ENCODE measurements at places on chromosomes 4 and X.

DNA sequence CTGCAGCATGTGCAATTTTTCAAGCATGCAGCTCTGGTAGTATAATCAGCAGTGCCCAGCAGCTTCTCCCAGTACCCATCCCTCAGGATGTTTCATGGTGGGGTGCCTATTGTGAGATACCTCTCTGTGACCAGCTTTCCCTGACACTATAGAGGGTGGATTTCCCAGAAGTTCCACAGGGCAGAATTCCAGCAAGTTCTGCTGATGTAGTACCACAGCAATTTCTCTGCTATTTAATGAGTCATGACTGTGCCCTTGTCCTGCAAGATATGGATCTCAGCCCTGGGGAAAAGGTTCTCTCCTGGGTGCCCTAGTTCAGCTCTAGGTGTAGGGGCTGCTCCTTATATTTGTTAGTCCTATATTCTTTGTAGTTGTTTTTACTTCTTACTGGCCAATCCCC is 174.8 kb downstream of the ENOX2 start:
- DNase-seq = no peak

- no peak for DNase-seq
These were observed 81.1 kb upstream of the CT45A1 start for GRCh38 chrX:135632353-135632752.

- DNase-seq = no peak
These were observed 37.3 kb downstream of the RRAGB start for GRCh38 chrX:55754861-55755294.

DNA sequence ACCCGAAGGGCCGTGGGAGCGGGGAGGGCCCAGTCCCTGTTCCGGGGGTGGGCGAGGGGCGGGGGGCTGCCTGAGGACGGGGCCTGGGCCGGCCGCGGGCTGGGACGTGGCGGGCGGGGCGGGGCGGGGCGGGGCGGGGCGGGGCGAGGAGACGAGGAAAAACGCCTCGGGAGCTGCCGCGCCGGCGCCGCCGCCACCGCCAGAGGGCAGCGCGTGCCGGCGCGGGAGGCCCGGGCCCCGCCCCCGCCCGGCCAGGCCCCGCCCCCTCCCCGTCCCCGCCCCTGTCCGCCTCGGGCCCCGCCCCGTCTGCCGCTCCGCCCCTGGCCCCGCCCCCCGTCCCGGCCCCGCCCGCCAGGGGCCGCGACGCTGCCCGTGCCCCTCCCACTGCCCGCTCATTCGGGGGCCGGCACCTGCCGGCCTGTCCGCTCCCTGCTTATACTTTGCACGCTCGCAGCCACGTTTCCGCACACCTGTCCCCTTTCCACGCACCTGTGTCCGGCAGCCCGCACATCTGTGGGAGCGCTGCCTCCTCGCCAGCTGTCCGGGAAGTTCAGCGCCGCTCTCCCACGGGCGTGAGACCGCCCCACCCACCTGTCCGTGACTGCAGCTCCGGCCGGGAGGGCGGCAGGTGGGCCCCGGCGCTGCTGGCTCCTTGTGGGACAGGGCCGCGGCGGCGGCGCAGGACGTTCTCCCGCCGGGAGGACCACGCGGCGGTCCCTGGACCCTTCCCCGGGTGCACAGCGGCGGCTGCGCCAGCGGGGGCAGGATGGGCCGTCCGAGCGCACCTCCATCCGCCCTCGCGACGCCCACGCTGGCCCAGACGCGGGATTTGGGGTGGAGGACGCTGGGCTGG is 1.7 kb upstream of the FGFRL1 start:
- DNase-seq = peak; percentile 68

DNA sequence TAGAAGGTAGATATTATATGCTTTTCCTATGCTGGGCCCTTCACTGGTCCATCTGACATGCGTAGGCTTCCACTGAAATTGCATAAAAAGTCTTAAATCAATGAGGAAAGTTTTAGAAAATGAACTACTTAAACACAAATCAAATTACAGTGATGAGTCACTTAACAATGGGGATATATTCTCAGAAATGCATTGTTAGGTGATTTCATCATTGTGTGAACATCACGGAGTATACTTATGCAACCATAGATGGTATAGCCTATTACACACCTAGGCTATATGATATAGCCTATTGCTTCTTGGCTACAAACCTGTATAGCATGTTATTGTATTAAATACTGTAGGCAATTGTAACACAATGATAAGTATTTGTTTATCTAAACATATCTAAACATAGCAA is 10.3 kb downstream of the STAP1 start:
- DNase-seq = no peak

Measured in CD4-positive, alpha-beta T cell treated with Interleukin-6 at 100 ng/mL for 8 hours (primary cell).